HCEC 1CT (cell line): ENCODE measurements at places on chromosomes 7 and 10.
A peak's percentile ranks its signal among the peaks of the same experiment; 100 is the strongest.

DNA sequence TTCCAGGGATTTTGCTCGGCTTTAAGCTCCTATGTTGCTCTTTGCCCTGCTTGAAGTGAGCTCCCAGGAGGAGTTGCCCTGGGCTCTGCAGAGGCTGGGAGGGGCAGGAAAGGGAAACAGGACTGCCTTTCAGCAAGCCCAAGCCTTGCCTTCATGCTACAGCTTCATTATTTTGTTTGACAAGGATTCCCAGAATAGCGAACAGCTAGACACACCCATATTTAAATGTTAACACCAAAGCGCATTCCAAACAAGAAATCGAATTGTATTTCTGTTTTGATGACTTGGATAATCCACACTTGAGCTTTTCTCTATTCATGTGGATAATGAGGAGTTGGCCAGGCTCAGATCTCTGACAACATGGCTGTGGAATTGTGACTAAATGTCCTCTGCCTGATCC is 6.3 kb downstream of the KIAA1217 start:
- DNase-seq, result no peak

GRCh38 chr10:51700228-51700817 is 928 bp upstream of the CSTF2T start:
- no peak for DNase-seq

DNA sequence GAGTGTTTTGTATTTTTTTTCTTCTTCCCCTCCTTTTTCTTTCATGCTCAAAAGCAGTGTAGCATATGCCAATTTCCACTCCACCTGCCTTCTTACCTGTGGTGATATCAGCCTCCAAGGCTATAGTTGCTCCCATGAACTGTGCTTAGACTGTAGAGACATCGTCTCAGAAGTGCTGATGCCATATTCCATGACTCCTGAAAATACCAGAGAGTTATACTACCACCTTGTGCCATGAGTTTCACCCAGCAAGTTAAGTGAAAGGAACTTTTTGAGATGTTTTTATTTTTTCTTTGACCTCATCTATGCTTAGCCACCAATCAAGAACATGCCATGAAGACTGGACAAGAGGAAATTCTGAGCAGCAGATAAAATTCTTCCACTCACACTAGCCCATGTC is 142.8 kb upstream of the SEMA3E start:
- DNase-seq, result no peak

GRCh38 chr7:91187061-91187460 is 77.2 kb upstream of the FZD1 start:
- no peak for DNase-seq

DNA sequence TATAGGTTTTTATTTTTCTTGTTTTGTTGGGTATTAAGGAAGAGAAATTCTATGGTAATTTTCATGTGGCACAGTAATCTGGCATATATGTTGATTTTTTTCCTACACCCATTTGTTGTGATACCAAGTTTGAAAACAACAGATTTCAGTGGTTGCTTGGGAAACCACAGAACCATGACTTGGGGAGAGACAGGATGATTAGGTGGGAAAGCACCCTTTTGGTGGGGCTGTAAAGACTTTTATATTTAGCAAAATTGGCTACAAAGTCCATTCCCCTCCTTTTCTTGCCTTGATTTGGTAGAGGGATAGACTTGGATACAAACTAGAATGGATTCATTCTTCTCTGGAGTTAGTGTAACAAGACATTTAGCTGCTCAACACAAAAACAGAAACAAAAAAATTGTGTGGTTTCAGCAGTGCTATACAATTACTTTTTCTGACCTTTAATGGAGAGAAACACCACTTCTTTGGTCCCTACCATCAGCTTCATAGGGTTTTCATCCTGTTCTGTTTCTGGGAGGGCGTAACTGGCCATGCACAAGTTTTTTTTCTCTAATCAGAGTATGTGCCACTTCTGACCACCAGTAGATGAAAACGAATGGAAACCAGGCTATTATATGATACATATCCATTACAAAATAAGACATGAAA is 52.7 kb downstream of the FIGNL1 start:
- DNase-seq, result no peak

DNA sequence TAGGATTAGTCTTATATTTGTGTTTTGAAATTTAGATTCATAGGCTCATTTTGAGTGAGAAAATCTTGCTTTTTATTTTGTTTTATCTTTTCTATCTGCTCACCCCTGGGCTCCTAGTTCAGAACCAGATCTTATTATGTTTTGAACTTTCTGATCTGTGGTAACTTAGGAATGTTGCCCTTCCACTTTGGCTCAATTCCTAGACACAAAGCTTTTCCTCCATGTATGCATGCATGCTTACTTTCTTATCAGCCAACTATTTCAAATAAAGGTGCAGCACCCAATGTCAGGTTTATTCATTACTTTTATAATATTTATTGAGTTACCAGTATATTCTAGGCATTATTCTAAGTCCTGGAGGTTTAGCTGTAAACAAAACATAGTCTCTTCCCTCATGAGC is 374.8 kb upstream of the KIAA1217 start:
- no peak for DNase-seq

DNA sequence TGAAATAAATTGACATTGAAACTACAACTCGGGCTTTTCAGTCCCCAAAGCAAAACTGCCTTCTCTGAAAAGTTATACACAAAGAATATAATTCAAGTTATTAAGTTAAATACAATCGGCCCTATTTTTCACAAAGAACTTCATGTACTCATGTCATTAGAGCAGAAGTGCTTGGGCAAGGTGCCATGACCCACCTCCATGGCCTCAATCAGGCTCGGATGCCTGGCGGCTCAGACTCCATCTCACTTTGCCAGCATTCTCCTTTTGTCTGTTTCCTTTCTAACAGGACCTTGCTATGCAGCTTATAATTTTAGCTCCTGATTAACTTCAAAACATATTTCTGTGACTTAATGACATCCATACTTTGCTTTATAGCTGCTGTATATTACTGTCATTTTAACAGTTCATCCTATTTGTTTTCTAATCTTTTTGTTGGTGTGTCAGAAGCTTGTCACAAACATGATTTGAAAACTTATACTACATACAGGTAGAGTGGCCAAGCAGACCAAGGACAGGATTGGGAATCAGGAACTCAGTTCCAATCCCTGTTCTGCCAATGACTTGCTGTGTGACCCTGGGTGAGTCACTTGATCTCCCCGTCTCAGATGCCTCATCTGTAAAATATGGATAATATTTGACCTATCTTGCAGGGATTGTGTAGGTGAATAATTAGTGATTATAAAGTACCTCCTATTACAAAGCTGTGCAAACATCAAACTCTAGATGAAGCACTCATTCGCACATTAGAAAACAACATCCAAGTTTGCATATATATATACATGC is 60.8 kb upstream of the ITGA8 start:
- peak; percentile 58 for DNase-seq

DNA sequence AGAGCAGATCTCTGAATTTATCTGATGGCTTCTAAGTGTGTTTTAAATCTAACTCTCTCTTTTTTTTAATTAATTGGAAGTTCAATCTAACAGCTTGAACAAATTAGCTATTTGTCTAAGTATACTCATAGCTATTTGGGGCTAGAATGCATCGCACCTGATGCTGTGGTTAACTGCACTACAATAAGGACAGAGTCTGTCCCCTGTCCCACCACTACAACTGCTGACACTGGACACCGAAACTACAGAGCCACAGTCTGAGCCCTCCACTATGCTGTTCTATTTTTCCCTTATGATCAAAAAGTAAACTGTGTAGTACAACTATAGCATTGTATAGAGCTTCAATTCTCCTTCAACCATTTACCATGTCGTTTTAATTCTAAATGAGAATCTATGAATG is 89.4 kb upstream of the AHR start:
- DNase-seq, result no peak

- no peak for DNase-seq
These were observed 30.7 kb upstream of the HYCC1 start for GRCh38 chr7:23044581-23044980.

DNA sequence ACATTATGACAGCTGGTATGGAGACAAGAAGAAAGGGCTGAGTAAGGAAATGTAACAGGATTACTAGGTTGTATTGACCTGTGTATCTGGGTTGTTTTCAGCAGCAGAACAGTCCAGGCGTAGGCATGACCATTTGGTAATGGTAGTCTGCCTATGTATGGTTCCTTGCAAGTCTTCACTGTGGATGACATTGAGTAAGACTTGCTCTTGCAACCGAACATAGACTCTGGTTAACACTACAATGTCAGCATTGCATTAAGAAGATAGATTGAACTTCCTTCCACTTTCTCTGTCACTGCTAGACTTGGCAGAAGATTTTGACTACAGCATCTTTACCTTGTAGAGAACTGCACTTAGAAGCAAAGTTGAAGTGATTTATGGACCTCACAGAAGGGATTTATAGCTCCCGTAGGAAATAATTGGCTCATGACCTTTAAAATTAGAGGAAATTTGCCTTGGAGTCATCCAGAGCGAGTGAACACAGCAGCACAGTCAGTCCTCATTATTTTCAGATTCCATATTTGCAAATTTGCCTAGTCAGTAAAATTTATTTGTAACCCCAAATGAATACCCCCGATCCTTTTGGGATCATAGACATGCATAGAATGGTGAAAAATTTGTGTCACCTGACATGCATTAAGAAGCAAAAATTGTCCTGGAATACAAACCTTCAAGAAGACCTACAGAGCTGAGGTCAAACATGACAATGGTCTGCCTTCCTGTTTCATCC is 79.6 kb upstream of the STRIP2 start:
- no peak for DNase-seq

DNA sequence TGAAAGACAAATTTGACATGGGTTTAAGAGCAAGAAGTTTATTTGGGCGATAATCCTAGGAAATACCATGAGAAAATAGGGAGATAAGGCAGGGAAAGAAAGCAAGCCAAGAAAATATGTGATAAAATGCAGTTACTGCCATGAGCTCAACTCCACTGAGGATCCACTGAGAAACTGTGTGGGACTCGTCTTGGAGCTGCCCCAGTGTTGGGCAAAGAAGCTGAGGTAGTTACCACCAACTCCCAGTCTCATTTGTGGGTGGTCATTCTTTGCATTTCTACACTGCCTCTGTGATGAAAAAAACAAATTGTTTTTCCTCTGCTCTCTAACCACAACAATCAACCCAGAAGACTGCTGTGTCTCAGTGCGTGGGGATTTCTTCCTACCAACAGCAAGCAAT is 498.2 kb downstream of the PLXDC2 start:
- DNase-seq, result no peak

GRCh38 chr10:13961097-13961496 is 369.6 kb downstream of the FRMD4A start:
- DNase-seq, result peak; percentile 97

GRCh38 chr10:71088054-71088453 is 124.3 kb upstream of the UNC5B start:
- DNase-seq, result no peak

GRCh38 chr10:79532-80215 is 30.6 kb upstream of the TUBB8 start:
- DNase-seq, result no peak

DNA sequence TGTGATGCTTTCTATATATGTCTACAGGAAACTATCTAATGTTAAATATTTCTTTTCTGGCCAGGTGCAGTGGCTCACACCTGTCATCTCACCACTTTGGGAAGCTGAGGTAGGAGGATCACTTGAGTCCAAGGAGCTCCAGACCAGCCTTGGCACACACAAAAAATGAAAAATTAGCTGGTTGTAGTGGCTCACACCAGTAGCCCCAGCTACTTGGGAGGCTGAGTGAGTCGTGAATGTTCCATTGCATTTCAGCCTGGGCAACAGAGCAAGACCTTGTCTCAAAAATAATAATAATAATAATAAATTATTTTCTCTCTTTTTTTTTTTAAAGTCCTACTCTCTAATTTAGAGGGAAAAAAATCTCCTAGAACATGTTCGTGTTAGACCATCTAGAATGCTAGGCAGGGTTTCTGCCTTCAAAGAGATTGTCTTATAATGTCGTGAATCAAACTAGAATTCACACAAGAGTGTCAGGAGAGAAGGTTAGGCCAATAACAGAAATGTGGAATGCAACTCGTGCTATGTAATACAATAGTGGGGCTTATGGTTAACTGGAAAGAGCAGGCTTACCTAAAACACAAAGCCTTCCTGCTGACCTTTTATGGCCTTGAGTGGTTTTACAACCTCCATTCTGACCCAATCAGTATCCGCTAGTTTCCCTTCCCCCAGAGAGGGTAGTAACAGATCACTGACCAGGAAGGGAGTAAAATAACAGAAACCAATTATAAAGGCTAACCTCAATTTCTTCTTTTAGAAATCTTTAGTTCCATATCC is 46.3 kb downstream of the MYOF start:
- DNase-seq, result peak; percentile 91
